Inflammatory macrophage treated with lipopolysaccharide for 1 hour (primary cell): ENCODE measurements at places on chromosomes 11 and 22.

DNA sequence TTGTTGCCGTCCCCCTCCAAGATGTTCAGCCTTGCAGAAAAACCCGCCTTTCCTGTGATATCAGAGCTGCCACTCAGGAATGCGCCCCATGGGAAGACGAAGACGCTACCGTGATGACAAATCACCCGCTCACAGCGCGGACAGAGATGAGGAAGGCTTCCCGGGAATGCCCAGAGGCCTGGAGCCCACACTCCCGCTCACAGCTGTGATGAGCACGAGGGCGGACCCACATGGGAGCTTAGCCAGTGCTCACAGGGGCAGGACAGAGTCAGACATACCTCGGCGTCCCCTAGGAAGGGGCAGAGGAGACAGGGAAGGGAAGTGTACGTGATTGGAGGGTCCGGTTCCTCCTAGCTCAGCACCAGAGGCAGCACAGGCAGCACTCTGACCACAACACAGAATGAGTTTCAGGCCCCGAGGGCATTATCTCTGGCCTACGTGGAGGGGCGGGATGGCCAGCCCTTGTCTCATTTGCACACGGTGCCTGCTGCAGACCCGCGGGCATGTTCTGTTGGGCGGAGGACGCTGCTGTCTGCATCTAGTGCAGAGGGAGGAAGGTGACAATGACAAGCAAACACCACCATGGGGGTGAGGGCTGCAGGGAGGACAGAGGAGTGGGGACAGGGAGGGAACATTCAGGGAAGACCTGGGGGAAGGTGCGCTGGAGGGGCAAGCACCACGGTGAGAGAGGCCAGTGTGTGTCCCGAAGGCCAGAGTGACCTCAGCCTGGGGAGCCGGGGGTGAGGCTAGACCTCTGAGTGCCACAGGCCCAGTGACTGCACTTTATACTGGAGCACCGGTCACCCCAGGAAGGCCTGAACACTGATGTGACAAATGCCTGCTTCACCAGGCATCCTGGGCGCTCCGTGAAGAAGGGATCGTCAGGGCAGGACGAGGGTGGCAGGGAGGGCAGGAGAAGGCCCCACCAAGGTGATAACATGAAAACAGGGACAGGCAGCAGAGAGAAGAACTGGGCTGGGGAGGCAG is 79.6 kb downstream of the CELSR1 start:
- no peak for DNase-seq

GRCh38 chr11:19168090-19168489 is 33.7 kb downstream of the CSRP3 start:
- DNase-seq = no peak

DNA sequence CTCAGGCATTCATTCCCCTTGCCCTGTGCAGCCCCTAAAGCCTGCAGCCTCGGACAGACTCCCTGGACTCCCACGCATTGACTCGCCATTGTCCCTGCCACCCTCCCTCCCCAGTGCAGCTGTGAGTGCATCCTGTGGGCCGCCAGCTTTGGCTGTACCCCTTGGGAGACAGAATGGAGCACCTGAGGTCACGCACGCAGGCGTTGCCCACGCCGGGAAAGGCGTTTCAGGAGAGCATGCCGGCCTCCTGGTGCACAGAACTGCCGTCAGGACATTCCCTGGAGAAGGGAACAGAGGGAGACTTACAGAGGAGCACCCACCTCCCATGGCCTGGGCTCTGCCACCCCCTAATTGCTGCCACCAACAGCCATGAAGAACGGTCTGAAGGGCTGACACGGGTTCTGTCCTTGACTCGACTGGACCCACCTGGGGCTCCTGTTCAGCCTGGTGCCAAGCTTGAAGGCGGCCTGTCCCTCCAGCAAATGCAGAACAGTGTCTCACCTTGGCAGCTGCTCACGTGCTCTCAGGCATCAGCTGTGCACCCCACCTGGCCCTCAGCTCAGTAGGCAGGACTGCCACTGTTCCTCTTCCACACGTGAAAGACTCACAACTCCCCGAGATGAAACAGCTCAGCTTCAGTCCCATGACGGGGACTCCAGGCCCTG is 503.8 kb downstream of the BRD1 start:
- no peak for DNase-seq

GRCh38 chr11:88188251-88188931 is 13.1 kb upstream of the RAB38 start:
- no peak for DNase-seq

GRCh38 chr11:88779577-88779976 is 286.2 kb downstream of the GRM5 start:
- no peak for DNase-seq
